ENCODE measurements at places on chromosomes 3 and 15. TPM values are rescaled to one million over a fixed set of nuclear protein-coding genes. Genes with fewer than 3 reads are reported as not detected.

The ACKR4 gene
- 1.6 TPM for polyA plus RNA-seq

The GP5 gene
- 0.89 TPM for polyA plus RNA-seq

The STAB1 gene
- polyA plus RNA-seq, result 42.0 TPM

The KNG1 gene
- polyA plus RNA-seq, result 179 TPM

The SNX33 gene
- 20.5 TPM for polyA plus RNA-seq

- DNase-seq, result no peak
Observed at GRCh38 chr3:99878005-99878404, 60.3 kb downstream of the CMSS1 start.

DNA sequence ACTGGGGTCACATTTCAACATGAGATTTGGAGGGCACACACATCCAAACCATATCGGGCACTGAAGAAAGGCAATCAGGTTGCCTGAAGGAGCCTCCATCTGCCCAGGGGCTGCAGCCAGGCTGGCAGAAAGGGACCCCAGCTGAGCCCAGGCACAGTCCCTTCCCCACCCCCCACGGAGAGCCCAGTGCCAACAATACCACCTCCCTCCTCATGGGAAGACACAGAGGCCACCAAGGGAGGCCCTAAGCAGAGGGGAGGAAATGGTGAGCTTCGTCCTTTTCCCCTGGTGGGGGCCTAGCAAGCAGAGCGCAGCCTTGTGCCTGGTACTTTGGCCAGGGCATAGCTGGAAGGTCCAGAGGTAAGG, 3.0 kb upstream of the STRA6 start:
- no peak for DNase-seq
